Fibroblast of upper back skin (primary cell): ENCODE measurements at places on chromosomes 12 and 14.

- DNase-seq = no peak
Observed at GRCh38 chr14:101490771-101491170, 70.5 kb upstream of the DIO3 start.

GRCh38 chr14:59067127-59067894 is 121.2 kb upstream of the DAAM1 start:
- no peak for DNase-seq

GRCh38 chr12:85280165-85280983 is at the start of gene ALX1:
Gene ALX1 (plus strand): TSS chr12:85280220. CDS start chr12:85280262, 42 bp downstream.
- DNase-seq = peak; percentile 28

DNA sequence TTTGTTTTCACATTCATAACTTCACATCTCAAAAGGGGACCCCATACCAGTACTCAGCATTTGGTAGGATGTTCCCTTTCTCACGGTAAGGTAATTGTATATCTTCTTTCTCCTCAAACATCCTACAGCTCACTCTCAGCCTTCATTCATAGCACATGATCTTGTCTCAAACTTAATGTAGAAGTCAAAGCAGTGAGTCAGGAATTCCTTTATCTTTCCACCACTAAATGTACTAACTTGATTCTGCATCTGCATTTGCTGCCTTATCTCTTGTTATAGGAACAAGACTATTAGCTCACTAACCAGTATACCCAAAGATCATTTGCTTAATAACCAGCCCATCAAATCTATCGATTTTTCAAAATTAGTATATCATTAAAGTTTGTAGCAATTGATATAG is 22.9 kb downstream of the CPSF2 start:
- DNase-seq = peak; percentile 14

DNA sequence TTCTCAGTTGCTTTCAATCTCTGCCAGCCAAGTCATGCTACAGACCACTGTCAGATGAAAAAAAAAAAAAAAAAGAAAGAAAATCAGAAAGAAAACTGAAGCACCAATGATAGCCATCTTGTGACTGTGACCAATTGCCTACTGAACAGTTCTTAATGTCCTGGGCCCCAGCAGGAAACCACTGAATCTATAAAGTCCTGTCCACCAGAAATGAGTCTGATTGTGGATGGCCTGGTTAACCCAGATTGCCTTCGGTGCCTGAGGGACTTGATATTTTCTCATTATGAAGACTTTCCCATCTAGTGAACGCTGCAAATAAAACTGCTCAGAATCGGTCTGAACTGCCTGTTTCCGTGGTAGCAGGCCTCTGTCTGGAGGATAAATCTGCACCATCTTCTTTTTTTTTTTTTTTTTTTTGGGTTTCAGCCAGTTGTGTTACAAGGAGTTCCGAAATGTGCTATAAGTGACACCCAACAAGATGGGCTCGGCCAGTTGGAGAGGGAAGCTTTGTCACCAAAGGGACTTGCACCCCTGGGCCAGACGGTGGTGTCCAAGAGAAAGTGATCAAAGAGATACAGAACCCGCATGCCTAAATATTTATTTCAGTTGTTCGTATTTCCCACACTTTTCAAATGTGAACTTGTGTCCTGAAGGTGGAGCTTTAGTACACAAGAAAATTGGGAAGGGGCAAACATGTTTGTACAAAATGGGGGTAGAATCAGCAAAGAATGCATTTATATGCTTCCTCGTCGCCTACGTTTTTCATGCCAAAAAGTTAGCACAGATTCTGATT is 3.0 kb upstream of the PLXNC1 start:
- DNase-seq = peak; percentile 64

- peak; percentile 91 for DNase-seq
Observed at GRCh38 chr12:14417715-14418114, 52.2 kb downstream of the ATF7IP start.

DNA sequence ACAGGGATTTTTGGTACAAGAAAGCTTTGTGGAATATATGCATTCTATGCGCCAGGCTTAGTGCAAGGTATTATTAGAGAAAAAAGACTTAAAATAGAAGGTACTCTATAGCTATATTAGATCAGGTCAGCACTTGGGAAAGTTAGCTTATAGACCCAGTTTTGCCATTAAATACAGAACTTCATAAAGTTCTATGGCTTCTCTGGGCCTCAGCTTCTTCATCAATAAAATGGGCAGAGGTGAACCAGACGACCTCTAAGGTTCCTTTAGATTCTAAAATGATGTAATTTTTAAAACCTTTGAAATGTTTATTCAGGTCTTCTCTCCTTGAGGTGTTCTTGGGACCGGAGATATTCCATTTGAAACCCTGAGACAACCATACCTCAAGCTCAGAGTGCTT is 7.1 kb downstream of the CNPY2 start:
- DNase-seq = no peak

- peak; percentile 61 for DNase-seq
Observed at GRCh38 chr12:46384451-46385309, 12.1 kb upstream of the SLC38A2 start.

DNA sequence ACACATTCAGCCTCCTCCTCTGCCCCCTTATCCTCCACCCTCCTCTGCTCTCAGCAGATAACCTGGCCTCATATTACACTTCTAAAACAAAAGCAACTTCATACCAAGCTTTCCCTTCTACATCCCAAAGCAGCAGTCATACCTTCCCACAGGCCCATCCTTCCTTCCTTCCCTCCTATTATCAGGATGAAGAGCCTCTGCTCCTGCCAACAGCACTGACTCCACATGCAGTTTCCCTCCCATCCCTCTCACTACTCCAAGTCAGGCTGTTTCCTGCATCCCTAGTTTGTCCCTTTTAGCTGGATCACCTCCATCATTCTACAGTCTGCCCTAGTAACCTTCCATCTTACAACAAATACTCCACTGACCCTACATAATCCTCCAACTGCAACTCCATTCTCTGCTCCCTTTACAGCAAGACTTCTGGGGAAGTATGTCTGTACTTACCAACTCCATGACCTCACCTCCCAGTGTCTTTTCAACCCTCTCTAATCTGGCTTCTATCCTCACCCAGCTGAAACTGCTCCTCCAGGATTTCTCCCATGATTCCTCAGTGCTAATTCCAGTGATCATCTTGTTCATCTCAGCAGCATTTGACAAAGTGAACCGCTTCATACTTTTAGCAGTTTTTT is 4.9 kb upstream of the YEATS4 start:
- DNase-seq = no peak

- DNase-seq = peak; percentile 2
Observed at GRCh38 chr14:33859306-33859705, 91.6 kb downstream of the EGLN3 start.

- no peak for DNase-seq
Observed at GRCh38 chr12:92002673-92003382, 142.8 kb downstream of the BTG1 start.

DNA sequence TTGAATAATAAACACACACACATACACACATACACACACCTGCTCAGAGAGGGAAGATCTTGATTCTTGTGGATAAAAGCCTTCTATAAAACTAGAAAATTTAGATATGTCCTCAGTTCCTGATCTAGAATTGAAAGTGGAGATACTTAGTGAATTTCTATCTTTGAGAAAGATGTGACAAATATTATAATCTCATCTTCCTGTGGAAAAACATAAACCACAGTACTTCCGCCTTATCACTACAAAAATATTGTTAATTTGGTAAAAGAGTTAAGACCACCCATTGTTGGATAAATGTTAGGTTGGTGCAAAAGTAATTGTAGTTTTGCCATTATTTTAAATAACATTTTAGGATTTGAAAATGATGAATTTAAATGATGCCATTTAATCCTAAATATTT is at the start of gene KLRK1:
KLRK1 (minus strand) TSS at position 138 of the 400 bp plus-strand sequence. CDS start 1,231 bp downstream, outside the sequence.
- DNase-seq = no peak

GRCh38 chr14:66351310-66351709 is 134.9 kb upstream of the CCDC196 start:
- no peak for DNase-seq

DNA sequence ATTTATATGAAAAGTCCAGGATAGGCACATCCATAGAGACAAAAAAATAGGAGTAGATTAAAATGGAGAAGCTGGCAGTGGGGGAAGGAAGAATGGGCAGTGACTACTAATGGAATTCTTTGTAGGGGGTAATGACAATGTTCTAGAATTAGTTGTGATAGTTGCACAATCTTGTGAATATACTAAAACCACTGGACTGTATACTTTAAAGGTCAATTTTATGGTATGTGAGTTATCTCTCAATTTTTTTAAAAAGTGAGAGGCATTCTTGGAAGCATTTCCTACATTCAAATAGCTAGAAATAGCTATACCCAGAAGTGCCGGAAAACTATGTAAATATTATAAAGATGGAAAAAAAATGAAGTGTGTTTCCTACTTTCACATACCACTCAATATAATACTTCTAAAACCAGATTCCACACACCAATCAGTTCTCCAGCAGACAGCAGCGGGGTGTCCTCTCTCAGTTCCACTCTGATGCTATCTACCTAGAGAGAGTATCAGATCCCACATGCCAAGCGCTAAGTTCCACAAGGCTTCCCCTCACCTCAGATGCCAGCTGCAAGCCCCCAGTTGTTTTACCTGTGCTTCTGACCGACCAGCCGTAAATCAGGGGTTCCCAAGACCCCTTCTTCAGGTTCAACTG is 41.7 kb upstream of the NID2 start:
- DNase-seq = peak; percentile 89

DNA sequence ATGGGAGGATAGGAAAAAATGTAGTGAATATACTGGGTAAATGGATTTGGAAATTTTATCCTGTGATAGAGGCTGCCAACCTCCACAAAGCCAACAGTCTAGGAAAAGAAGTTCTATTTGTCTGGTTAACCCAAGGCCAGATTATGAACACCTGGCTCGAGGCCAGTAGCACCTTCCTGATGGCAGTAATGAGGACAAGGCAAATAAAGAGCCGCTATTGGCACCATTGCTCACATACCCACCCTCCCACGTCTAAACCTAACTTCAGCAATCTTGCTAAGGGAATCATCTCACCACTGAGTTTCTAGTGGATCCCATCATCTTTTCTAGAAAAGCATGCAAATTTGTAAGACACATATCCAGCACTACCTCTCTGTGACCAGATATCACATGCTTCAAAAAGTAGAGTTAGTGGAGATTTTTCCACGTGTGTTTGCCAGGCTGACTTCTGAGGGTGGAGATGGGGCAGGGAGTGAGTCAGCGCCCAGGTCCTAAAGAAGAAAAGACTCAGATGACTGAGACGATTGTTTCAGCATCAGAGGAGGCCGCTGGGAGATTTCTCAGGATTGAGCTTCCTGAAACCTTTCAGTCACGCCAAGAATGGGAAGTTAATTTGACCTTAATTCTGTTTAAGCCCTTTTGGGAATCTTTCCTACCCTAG is 362.9 kb downstream of the EMP1 start:
- DNase-seq = no peak

GRCh38 chr12:2800046-2800570 is 5.3 kb downstream of the FKBP4 start:
- no peak for DNase-seq

DNA sequence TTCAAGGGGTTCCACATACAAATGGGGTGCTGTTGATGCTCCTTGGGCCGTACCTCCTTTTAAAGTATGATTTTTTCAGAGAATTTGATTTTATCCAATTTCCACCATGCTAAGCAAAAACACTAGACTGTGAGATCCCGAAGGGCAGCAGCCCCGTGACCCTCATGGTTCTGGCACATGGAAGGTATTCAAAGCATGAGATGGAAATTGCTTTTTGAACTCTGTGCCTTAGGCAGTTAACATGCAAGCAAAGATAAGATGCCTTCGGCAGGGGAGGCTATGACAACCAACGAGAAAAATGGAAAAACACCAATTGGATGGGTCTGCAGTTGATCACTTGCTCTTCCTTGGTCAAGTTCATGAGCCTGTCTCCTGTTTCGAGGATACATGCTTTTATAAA is 120.8 kb upstream of the DIO3 start:
- no peak for DNase-seq

DNA sequence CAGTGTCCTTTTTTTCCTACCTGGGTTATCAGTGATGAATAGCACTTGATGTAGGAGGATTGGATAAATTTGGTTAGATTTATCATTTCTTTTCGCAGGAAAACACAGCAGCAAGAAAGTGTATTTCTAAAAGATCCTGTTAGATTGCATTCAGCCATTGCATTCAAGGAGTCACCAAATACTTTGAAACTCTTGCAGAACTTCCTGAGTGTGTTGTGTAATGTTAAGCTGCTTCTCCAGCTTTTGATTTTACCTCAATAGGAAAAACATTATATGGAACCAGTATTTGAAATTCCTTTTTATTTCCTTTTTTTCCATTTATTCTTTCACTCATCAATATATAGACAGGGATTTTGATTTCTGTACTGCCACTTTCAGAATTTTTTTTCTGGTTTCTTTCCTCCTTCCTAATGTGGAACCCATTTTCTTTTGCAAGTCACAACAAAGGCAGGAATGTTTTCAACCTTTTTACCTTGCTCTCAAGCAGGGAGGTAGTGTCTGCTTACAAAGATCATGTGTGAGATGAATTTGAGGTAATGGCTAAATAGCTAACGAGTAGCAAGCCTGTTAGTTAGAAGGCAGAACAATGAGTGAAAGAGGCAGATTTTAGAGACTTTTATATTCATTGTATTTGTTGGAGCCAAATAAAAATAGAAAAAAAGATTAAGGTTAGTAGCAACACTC is 56.2 kb downstream of the PPHLN1 start:
- peak; percentile 16 for DNase-seq

DNA sequence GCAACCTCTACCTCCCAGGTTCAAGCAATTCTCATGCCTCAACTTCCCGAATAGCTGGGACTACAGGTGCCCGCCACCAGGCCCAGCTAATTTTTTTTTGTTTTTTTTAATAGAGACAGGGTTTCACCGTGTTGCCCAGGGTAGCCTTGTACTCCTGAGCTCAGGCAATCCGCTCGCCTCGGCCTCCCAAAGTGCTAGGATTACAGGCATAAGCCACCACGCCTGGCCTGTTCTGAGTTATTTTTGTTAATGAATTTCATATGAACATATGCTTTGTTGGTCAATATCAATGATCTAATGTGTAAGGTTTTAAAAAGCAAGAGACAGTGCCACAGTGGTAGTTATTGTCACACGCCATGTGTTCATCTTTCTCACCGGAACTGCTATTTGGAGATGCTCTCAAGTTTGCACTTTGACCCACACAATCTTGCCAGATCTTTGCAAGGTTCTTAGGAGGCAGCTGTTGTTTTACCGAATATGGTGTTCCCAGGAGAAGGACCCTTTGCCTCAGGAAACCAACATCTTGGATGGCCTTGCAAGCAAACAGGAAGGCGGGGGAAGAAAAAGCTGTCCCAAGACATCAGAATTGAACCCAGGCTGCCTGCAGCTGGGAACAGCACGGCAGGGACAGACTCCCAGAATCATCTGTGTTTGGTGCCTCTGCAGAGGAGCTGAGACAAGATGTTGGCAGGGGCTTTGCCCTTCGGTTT is 30.0 kb downstream of the GALNT16 start:
- no peak for DNase-seq

- no peak for DNase-seq
Observed at GRCh38 chr12:119980242-119980641, 8.8 kb upstream of the BICDL1 start.
